ENCODE measurements at places on chromosomes 11 and 22.

GRCh38 chr11:99424313-99425084 is 403.8 kb downstream of the CNTN5 start:
- no peak for DNase-seq

GRCh38 chr11:88304352-88304751 is 33.2 kb downstream of the CTSC start:
- DNase-seq = no peak

- DNase-seq = no peak
Measured at GRCh38 chr11:29124470-29124869, 892.4 kb downstream of the KCNA4 start.

DNA sequence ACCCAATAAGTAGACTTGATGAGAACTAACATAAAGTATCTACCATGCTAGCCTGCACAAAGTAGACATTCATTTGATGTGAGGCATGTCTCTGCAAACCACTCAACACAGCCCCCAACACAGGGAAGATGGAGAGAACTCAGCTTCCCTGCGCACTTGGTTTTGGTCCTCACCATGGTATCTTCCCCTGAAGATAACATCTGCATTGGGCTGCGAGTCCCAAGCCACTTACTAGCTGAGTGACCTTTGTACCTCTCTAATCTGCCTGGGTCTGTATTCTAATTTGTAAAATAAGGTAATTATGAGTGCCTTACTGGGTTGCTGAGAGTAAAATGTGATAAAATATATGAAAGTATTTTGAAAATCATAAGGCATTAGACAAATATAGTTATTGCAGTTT is 30.7 kb downstream of the PPFIA1 start:
- DNase-seq = no peak

DNA sequence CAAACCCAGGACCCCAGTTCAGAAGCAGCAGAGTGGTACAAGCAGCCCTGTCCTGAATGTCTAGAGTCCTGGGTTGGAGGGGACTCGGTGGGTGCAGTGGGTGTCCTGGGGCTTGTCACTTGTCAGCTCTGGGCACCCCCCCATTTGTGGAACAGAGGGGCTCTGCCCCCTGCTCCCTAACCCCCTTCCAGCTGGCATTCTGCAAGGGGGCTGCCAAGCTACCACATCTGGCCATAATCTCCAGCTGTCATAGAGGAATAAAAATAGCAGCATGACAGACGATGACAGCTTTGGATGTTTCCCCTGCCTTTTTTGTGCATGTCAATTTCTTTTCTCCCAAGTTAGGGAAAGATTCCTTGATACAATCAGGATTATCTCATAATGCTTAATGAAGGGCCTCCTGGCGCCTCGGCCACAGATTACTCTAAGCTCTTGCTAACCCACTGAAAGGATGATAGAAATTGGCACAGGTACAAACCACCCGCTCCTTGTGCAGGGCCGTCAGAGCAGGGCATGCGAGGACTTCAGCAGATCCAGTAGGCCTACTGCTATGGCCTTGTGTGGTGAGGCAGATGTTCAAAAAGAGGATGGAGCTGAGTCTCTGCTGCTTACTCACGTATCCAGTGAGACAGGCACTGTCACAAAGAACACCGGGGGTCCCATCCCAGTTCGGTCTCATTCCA is 83.0 kb downstream of the ISX start:
- no peak for DNase-seq

GRCh38 chr11:102639656-102640055 is 14.5 kb upstream of the MMP20 start:
- DNase-seq = no peak

DNA sequence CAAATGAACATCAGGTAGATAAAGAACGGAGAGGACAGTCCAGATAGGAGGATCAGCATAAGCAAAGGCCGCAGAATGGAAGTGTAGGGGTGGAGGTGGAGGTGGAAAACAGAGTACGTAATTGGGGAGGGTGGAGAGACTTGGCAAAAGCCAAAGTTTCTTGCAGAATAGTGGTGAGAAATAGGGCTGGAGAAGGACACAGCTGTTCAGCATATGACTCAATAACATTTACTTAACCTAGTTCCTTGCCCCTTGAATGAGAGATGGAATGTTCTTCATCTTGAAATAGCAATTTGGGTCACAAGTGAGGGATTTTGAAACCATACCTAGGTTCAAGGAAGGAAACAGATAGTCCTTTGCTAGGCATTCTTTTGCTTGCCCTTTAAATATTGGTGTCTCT is 235.9 kb upstream of the ARHGAP20 start:
- no peak for DNase-seq

- DNase-seq = no peak
Measured at GRCh38 chr22:48757985-48758561, 1069.6 kb downstream of the BRD1 start.

GRCh38 chr11:22674470-22675439 is 8.3 kb downstream of the GAS2 start:
- DNase-seq = no peak

DNA sequence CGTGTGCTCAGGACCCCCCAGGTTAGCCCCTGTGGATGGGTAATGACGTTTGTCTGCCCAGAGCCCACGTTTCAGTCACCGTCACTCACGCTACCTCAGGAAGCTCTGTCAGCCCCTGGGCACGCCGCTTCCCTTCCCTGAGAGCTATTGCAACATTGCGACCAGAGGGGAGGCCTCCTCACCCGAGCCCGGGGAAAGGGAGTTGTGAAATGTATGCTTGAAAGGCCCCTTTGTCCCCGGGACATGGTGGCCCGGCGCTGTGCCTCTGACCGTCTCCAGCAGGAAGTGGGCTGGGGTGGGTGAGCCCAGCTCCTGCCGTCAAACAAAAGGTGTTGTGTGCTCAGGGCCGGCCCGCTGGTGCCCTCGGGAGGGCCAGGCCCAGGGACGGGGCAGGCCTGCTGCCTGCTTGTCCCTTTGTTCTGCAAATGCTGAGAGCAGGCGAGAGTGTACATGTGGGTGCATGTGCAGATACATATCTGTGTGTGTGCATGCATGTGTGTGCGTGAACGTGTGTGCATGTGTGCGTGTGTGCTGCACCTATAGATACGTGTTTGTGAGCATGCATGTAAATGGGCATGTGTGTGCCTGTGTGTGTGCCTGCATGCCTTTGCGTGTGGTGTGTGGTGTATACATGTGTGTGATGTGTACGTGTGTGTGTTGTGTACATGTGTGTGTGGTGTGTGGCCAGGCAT is 1125.0 kb downstream of the BRD1 start:
- DNase-seq = no peak

DNA sequence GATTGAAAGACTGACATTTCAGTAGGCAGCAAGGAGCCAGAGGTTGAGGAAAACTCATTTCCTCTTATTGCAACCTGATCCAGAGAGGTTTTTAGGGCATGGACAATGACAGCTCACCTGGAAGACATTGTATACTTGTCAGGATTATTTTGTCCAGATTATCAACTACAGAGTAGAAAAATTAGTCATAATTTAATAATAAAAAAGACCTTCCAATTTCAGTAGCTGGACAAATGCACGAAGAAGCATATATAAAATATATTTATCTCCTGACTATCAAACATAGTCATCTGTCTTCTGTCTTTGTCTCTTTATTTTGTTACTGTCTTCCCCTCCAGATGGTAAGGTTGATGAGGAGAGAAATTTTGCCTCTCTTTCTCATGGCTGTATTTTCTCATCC is 330.6 kb upstream of the RAG2 start:
- DNase-seq = no peak
